ENCODE measurements at places on chromosomes 4 and X. TPM values are rescaled to one million over a fixed set of nuclear protein-coding genes. Genes with fewer than 3 reads are reported as not detected.
A peak's percentile ranks its signal among the peaks of the same experiment; 100 is the strongest.

SOX3 gene
- not detected for total RNA-seq

DMRTC1B gene
- total RNA-seq = 0.63 TPM

ARHGAP36 gene
- not detected for total RNA-seq

AVPR2 gene
- total RNA-seq = 3.0 TPM

PORCN gene
- total RNA-seq = 10.3 TPM

DDX53 gene
- not detected for total RNA-seq

ARL13A gene
- total RNA-seq = not detected

NR3C2 gene
- total RNA-seq = 22.9 TPM

GRCh38 chr4:2929469-2929868, 33.7 kb downstream of the NOP14 start:
- H3K4me1 ChIP-seq = no peaks in the 10 kb centered on the region
- H3K4me3 ChIP-seq = no peak overlapping the region
- no peak overlapping the region for H3K27ac ChIP-seq
- DNase-seq = peak; percentile 70
- no peaks in the 10 kb centered on the region for H3K36me3 ChIP-seq
- H3K27me3 ChIP-seq = no peaks in the 10 kb centered on the region

DNA sequence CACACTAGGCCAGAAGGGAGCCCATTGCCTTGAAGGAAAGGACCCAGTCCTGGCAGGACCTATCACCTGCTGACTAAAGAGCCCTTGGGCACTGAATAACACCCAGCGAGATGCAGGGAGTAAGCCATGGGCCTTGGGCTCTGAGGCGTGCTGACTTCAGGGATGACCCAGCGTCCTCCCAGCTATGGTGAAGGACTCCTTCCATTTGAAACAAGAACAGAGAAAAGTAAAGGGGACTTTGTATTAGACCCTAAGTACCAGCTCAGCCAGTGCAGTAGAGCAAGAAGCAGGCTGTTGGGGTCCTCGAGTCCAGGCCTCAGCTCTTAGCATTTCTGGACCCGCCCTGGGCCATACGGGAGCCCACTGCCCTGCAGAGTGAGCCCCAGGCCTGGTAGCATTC, 5.1 kb downstream of the ETDA start:
- no peaks in the 10 kb centered on the region for H3K27me3 ChIP-seq
- DNase-seq = no peak
- no peaks in the 10 kb centered on the region for H3K36me3 ChIP-seq

GRCh38 chrX:85611926-85612325, 232.5 kb upstream of the POF1B start:
- H3K4me3 ChIP-seq = no peak overlapping the region
- H3K27me3 ChIP-seq = no peaks in the 10 kb centered on the region
- H3K36me3 ChIP-seq = no peaks in the 10 kb centered on the region
- no peak for DNase-seq

DNA sequence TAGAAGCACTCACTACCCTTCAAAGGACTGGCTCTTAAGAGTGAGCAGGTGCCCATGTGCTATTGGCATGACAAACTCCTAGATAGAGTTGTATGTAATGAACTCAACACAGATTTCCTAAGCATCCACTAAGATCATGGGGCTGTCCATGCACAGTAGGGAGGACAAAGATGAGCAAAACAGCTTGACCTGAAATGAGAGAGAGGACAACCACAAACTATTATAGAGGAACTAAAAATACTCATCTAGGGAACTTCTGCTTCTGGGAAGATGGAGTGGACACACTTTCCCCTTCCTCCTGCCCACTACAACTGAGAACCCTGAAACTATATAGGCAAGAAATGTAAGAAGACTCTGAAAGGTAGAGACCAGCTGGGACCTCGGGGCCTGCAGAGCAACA, 20.8 kb upstream of the TMEM128 start:
- no peaks in the 10 kb centered on the region for H3K27me3 ChIP-seq
- no peaks in the 10 kb centered on the region for H3K4me1 ChIP-seq
- no peak overlapping the region for H3K4me3 ChIP-seq
- no peak overlapping the region for H3K27ac ChIP-seq
- H3K36me3 ChIP-seq = peaks cover 9% of the 10 kb centered on the region
- DNase-seq = no peak

- H3K4me1 ChIP-seq = no peaks in the 10 kb centered on the region
- no peaks in the 10 kb centered on the region for H3K27me3 ChIP-seq
- H3K4me3 ChIP-seq = no peak overlapping the region
- H3K36me3 ChIP-seq = no peaks in the 10 kb centered on the region
Measured at GRCh38 chrX:11351375-11352295, 58.4 kb downstream of the AMELX start.

- H3K36me3 ChIP-seq = no peaks in the 10 kb centered on the region
- no peaks in the 10 kb centered on the region for H3K27me3 ChIP-seq
- no peak overlapping the region for H3K27ac ChIP-seq
- H3K4me1 ChIP-seq = no peaks in the 10 kb centered on the region
- H3K4me3 ChIP-seq = no peak overlapping the region
Measured at GRCh38 chr4:80619070-80619674, 283.6 kb downstream of the CFAP299 start.

- H3K4me3 ChIP-seq = no peak overlapping the region
- no peaks in the 10 kb centered on the region for H3K4me1 ChIP-seq
- DNase-seq = no peak
Measured at GRCh38 chr4:113371111-113371510, 321.7 kb downstream of the ANK2 start.

- no peak overlapping the region for H3K27ac ChIP-seq
- H3K4me3 ChIP-seq = no peak overlapping the region
Measured at GRCh38 chr4:544386-545105, 31.5 kb downstream of the TMEM271 start.

DNA sequence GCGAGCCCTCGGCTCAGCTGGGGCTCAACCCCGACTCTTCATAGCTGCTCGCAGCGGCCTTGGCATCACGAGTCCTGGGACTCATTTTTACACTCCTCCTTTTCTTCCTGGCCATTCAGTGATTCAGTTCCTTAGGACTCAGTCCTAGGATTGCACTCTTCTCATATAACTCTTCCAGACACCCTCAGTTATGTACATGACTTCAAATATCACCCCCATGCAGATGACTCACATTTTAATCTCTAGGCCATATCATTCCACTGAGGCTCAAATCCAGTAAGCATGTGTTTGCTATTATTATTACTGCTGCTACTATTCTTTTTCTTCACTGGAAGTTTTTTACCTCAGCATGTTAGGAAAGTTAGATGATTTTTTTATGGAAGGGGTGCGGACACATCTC, 14.4 kb downstream of the ITGB1BP2 start:
- no peaks in the 10 kb centered on the region for H3K4me1 ChIP-seq
- DNase-seq = peak; percentile 39
- H3K27ac ChIP-seq = peak overlapping the region; percentile 57
- no peaks in the 10 kb centered on the region for H3K27me3 ChIP-seq
- H3K36me3 ChIP-seq = no peaks in the 10 kb centered on the region

DNA sequence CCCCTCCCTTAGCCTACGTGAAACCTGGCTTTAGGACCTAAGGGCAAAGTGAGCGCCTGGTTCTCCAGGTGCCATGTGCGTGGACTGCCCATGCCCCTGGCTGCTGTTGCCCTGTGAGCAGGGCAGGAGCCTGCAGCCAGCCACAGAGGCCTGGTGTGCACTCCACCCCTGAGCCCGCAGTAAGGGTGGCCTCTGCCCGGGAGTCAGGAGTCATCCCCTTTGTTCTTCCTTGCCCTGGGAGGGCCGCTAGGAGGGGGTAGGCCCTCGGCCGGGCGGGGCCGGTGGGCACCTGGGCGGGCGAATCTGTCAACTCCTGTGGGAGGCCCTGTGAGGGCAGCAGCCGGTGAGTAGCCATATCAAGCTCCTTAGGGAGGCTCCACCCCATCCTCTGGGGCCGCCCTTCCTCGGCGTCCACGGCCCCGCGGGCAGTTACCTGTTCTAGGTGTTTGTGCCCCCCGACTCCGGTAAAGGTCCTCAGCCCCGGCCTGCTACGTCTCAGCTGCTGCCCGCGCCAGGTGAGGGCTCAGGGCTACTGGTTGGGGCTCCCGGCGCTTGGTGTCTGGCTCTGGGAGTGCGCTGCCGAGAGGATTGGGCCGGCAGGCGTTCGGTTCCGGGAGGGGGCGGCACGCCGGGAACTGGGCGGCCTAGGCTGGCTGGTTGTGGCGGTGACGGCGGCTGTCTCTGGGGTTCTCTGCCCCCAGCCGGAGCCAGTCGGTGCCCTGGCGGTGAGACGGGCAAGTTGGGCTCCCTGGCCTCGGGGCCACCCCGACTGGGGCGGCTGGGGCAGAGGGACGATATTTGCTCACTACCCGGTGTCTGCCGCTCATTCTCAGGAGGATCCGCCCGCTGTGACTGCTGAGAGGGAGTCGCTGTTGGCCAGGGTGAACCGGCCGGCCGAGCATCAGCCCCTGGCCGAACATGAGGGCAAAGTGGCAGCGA, 1060.2 kb downstream of the TECRL start:
- DNase-seq = no peak
- H3K27me3 ChIP-seq = no peaks in the 10 kb centered on the region
- H3K36me3 ChIP-seq = no peaks in the 10 kb centered on the region
- no peak overlapping the region for H3K4me3 ChIP-seq

DNA sequence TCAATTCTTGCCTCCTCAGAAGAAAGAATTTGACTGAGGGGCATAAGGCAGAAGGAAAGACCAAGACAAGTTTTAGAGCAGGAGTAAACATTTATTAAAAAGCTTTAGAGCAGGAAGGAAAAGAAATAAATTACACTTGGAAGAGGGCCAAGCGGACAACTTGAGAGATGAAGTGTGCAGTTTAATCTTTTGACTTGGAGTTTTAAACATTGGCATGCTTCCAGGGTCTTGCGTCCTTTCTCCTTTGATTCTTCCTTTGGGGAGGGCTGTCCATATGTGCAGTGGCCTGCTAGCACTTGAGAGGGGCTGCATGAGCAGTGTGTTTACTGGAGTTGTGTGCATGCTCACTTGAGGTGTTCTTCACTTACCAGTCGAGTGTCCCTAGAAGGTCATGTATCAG, 275.8 kb upstream of the IL1RAPL1 start:
- no peak overlapping the region for H3K27ac ChIP-seq
- no peaks in the 10 kb centered on the region for H3K4me1 ChIP-seq

DNA sequence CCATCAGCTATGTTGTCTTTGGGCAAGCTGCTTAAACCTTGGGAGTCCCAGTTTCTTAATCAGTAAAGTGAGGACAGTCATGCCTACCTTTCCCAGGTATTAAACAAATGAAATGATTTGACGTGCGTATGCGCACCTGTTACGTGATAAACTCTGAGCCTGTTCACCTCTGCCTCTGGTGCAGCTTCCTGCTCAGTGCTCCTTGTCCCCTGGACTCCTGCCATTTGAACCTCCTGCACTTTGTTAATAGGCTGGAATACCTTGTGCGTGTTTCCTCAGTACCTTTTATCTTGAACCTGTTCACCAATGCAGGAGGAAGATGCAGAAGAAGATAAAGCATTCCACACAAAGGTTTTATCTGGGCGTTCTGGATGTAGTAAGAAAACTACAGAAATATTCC, 211.9 kb downstream of the CEP135 start:
- no peaks in the 10 kb centered on the region for H3K4me1 ChIP-seq
- H3K4me3 ChIP-seq = no peak overlapping the region
- H3K27ac ChIP-seq = no peak overlapping the region
- no peaks in the 10 kb centered on the region for H3K27me3 ChIP-seq

- no peaks in the 10 kb centered on the region for H3K4me1 ChIP-seq
- H3K36me3 ChIP-seq = no peaks in the 10 kb centered on the region
- no peak for DNase-seq
- H3K27ac ChIP-seq = no peak overlapping the region
- H3K27me3 ChIP-seq = no peaks in the 10 kb centered on the region
Measured at GRCh38 chr4:10023050-10023419, 1.7 kb upstream of the SLC2A9 start.

DNA sequence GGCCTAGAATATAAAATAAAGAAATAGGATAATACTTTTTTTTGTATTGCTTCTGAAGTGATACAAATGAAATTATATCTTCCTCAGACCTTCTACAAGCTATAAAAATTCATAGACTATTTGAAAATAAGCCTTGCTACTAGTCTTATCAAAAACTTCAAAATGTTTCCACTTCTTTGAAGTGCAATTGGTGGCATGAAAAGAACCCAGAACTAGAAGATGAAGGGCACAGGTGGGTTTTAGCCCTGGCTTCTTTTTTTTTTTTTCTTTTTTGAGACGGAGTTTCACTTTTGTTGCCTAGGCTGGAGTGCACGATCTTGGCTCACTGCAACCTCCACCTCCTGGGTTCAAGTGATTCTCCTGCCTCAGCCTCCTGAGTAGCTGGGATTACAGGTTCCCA, 44.2 kb downstream of the GSX2 start:
- H3K4me1 ChIP-seq = no peaks in the 10 kb centered on the region
- H3K36me3 ChIP-seq = no peaks in the 10 kb centered on the region
- DNase-seq = no peak
- no peak overlapping the region for H3K4me3 ChIP-seq

DNA sequence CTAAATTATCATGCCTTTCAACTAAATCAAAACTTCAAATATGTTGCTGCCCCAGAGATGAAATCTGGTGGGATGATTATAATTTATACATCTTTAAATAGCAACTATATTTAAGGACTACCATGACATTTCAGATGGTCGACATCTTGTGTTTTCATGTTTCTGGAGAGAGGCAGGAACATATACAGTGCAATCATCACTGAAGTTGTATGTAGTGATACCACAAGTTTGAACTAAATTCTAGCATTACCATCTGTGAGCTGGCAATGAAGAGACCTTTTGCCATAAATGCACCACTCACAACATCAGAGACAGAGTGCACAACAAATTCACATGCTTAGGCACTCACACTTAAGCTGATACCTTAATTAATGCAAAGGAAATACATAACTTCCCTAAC, 196.4 kb upstream of the GPC4 start:
- H3K27ac ChIP-seq = no peak overlapping the region
- no peak for DNase-seq
- H3K27me3 ChIP-seq = no peaks in the 10 kb centered on the region
- no peaks in the 10 kb centered on the region for H3K36me3 ChIP-seq
- peaks cover 2% of the 10 kb centered on the region for H3K4me1 ChIP-seq

DNA sequence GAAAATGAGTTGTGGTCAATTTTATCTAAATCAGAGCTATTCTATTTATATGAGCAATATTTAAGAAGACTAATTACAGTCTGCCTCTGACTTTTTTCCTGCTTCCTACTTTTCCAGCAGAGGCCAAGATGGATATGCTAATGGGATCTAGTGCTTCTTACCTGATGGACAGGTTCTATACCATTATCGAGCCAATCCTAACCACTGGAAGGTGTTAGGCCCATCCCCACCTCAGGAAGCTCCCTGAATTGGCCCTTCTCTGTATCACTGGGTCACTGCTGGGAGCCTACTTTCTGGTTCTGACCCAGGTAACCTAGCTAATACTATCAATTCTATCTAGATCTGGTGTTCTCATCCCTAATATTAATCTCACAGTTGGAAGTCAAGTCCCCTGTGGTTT, 577 bp upstream of the YIPF7 start:
- no peaks in the 10 kb centered on the region for H3K36me3 ChIP-seq
- H3K4me1 ChIP-seq = no peaks in the 10 kb centered on the region
- H3K27ac ChIP-seq = no peak overlapping the region
- no peaks in the 10 kb centered on the region for H3K27me3 ChIP-seq
- DNase-seq = no peak

- H3K27me3 ChIP-seq = no peaks in the 10 kb centered on the region
- H3K4me1 ChIP-seq = no peaks in the 10 kb centered on the region
- H3K27ac ChIP-seq = no peak overlapping the region
- DNase-seq = no peak
Measured at GRCh38 chrX:42149765-42150164, 226.4 kb upstream of the CASK start.
